ENCODE measurements at places on chromosomes 16 and 17.

GRCh38 chr17:78654325-78654724 lies 77.1 kb upstream of the DNAH17 start:
- no peak for DNase-seq

DNA sequence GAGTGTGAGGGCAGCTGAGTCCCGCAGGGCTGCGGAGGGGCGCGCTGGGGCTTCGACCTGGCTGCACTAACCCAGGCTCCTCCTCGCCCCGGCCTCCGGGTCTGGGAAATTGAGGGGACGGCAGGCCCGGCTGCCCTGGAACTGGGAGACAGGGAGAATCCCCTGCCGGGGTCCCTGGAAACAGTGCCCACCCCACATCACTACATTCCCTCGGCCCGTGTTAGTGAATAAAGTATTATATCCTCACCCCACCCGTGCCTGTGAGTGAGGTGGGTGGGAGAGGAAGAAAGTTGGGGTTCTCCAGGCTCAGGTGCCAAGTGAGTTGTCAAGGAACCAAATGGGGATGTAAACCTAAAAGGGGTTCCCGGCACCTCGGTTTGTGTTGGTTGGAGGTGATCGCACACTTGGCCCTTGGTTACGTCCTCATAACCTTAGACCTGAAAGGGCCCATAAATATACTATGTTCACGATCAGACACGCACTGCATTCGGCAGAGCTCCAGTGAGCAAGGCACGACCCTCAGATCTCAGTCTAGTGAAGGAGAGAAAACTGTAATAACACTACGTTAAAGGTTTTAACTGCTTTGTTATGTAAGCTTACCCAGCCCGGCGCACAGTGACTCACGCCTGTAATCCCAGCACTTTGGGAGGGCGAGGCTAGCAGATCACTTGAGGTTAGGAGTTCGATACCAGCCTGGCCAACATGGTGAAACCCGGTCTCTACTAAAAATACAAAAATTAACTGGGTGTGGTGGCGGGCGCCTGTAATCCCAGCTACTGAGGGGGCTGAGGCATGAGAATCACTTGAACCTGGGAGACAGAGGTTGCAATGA lies 11.2 kb downstream of the ZNF771 start:
- no peak for DNase-seq

GRCh38 chr16:61678182-61678581 lies 358.1 kb downstream of the CDH8 start:
- DNase-seq, result no peak

- no peak for DNase-seq
These were observed 26.3 kb downstream of the ERN1 start for GRCh38 chr17:64103391-64104364.

- DNase-seq, result no peak
These were observed 23.5 kb downstream of the CACNG1 start for GRCh38 chr17:67067571-67068482.

DNA sequence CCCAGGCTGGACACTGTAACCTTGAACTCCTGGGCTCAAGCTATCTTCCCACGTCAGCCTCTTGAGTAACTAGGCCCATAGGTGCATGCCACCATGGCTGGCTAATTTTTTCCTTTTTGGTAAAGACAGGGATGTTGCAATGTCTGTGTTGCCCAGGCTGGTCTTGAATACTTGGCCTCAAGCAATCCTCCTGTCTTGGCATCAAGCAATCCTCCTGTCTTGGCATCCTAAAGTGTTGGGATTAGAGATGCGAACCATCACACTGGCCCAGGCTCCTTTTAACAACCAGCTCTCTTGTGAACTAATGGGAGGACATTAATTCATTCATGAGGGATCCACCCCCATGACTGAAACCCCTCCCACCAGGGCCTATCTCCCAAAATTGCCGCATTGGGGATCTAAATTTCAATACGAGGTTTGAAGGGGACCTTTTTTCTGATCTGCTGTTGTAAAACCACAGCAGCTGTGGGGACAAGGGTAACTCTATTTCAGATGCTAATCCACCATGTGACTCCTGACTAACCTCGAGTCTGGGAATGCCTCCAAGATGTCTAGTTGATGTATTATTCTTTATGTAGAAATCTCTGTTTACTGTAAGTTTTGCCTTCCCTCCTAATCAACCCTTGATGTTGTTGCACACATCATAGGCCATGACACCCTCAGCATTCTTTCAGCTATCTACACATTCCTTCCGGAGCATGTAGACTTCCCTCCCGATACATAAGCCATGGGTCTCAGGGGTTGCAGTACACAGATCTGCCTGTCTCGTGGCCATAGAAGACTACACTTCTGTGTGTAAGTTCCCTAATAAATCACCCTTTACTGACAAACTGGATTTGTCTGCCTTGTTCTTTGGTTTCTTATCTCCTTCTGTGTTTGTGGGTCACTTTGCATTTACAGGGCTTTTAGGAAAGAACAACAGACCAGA lies 37.6 kb downstream of the RNF112 start:
- no peak for DNase-seq

DNA sequence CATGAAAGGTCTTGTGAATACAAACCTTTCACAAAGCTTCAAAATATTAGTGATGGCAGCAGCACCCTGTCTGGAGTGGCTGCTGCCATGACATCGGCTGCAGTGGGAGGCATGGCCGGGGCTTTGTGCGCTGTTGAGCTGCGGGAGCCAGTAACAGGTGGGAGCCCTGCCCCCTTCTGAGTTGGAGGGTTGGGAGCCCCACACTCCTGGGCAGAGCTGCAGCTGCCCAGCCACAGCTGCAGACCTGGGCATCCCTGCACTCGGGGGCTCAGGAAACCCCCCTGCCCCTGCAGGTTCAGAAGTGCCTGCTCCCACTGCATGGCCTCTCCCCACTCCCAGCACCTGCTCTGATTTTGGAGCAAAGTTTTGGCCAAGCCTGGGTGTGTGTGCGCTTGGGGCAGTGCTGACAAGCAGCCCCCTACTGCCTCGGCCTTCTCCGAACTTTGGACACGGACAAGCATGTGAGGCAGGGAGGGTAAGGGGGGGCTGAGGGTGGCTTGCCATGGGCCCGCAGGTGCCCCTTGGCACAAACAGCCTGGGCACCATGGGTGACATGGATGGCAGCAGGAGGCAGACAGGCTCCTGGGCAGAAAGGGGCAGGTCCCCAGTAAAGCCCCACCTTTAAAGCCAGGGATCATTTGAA lies 42.7 kb downstream of the IST1 start:
- DNase-seq, result no peak

DNA sequence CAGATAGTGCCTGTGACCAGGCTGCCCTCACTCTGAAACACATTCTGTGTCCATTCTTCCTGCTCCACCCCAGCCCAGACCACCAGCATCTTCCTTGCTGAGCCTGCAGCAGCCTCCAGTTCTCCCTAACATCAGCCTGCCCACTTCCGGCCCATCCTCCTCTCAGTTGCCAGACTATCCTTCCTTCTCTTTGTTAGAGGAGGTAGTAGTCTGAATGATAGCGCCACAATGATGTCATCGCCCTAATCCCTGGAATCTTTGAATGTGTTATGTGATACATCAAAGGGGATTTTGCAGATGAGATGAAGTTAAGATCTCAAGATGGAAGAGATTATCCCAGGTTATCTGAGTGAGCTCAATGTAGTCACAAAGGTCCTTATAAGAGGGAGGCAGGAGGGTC lies 3.2 kb upstream of the ZDHHC1 start:
- no peak for DNase-seq

- DNase-seq, result peak; percentile 88
These were observed 6.7 kb downstream of the RHBDF1 start for GRCh38 chr16:65745-66144.

GRCh38 chr17:81737947-81738800 lies 26.1 kb downstream of the SLC25A10 start:
- DNase-seq, result no peak

DNA sequence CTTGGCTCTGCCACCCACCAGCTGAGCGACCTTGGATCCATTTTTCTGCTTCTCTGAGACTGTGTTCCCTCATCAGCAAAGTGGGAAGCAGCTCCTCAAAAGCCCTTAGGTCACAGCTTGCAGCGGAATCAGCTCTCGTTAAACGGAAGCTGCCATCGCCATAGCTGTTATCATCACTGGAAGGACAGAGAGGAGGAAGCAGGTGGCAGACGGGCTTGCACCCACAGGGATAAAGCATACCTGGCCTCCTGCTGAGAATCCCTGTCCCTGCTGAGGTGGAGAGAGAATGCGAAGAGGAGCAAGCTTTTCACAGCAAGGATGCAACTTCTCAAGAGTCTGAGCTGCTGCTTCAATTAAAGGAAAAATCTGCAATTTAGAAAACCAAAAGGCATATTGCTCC lies 106.6 kb downstream of the CLEC16A start:
- DNase-seq, result no peak

DNA sequence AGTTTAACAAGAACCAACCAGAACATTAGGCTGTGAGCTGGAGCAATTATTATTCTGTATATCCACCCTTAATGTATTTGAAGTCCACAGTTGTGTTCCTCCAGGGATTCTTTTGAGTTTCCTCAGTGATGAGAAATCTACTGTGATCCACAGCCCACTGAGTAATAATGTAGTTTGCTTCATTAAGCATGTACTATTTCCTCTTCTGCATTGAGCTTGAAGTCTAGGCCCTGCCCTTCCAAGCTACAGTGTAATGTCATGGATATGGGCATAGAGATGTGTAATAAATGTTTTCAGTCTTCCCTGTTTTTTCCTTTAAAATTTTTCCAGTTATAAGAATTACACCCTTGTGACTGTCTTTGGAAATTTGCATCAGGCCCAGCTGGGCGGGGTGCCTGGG lies 36.4 kb upstream of the SLC12A3 start:
- DNase-seq, result no peak

GRCh38 chr16:23509782-23510163 lies 521 bp downstream of the GGA2 start:
- DNase-seq, result peak; percentile 13

- DNase-seq, result no peak
These were observed 1.2 kb downstream of the GFAP start for GRCh38 chr17:44914148-44914547.

DNA sequence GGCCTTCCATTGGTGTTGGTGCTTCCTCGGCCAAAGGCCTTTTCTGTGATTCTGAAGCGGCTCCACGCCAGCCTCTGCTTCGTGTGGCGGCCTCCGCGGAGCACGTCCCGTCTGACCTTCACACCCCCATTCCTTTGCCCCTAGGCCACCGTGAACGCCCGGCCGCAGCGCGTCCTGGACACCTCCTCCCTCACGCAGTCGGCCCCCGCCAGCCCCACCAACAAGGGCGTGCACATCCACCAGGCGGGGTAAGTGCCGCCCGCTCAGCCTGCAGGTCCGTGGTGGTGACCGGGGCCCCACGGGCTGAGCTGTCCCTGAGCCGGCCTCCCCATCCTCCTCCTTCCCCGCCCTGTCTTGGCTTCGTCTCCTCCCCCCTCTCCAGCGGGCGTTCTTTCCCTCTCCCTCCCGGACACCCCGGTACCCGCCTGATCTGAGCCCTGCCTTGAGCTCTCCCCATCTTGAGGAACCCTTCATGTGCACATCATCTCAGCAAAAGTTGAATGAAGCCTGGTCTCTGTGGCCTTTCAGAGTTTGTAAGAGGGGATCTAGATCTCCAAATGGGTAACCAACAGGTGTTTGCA lies 69.0 kb upstream of the CHMP6 start:
- no peak for DNase-seq

GRCh38 chr16:65106757-65107156 lies 15.1 kb downstream of the CDH11 start:
- DNase-seq, result no peak

DNA sequence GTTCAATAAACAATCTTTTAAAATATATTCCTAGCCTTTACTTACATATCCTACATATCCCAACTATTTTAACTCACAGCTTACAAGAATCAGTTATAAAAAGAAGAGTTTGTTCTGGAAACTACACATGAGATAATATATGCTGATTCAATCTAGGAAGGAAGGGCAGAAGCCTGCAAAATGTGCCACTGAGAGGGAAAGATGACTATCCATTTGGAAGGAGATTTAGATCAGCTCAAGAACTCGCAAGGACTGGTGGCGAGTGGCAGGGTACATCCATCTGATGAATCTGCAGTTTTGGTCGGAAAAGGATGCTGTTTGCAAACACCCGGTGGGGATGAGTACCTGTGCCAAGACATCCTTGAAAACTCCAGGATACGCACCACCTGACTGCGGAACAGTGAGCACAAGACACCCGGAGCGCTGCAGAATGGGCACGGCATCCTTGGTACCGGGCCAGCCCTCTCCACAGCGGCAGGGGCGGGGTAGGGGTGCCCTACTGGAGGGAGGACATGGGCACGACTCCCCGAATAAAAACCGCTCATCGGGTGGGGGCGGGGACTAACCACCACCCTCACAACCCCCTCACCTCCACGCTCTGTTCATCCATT lies 723 bp downstream of the TRIM37 start:
- peak; percentile 69 for DNase-seq
